ENCODE measurements at places on chromosomes 7 and 10.

GRCh38 chr10:75726522-75727483 lies 295.4 kb downstream of the LRMDA start:
- DNase-seq: no peak

DNA sequence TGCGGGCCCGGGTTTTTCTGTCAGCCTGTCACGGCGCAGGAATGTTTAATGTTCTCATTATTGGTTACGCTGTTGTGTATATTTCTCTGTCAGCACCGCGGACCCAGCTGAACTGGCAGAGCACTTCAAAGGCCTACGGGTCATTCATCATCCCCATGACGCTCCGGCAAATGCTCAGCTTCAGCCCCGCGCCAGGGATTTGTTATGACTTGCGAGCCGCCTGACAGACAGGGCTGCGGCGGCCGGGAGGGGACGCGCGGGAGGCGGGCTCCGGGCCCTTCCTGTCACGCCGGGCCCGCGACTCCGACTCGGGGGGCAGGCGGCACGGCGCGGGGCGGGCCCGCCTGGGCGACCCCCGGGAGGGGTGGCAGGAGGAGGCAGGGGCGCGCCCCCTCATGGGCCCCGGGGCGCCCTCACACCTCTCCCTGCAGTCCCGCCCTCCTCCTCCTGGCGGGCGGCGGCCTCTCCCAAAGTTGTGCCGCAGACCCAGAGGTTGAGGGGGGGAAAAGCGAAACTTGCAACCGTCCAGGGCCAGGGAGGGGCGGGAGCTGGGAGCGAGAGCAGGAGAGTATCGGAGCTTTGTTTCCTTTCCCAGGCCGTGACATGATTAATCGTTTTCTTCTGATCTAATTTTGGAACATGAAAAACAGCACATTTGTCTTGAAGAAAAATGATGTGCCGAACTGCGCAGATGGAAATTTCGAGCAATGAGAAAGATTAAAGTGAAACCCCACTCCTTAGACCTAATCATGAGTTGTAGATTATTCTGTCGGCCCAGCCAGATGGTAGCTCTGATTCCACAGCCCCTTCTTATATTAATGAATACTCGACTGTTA lies 59.3 kb upstream of the COMTD1 start:
- peak; percentile 48 for DNase-seq

GRCh38 chr10:67783606-67784294 lies 54.2 kb downstream of the DNAJC12 start:
- no peak for DNase-seq

DNA sequence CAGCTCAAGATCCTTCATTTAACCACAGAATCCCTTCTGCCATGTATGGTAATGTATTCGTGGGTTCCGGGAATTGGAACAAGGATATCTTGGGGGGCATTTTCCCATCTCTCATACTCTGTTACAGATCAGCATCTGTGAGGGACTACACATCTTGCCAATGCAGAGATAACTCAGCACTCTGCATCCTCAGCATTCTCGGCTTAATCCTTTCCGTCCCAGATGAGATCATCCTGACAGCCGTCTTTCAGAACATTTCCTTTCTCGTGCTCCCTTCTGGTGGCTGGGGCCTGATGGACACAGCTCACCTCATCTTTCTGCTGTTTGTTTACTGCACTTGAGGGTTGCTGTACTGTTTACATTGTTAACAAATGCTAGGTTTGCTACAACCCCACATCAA lies 25.3 kb downstream of the FKBP6 start:
- DNase-seq: no peak

- DNase-seq: no peak
These were observed 126.5 kb downstream of the FANK1 start for GRCh38 chr10:126022841-126023240.

DNA sequence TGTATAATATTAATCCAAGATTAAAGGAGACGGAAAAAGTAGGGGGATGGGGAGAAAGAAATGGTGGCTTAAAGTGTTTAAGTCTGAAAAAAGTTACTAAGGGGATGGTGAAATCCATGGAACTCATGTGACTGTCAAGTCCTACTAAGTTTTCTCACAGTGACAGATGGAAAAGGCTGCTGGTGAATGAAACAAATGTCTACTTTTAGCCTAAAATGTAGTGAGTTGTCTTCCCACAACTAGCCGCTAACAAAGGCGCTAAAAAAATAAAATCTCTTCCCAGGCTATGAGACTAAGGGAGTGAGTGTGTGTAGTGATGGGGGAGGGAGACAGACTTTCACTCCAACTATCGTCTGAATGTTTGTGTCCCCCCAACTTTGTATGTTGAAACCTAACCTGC lies 12.6 kb downstream of the VIM start:
- DNase-seq: no peak

- no peak for DNase-seq
These were observed 79.6 kb downstream of the BMPR1A start for GRCh38 chr10:86836044-86836443.

DNA sequence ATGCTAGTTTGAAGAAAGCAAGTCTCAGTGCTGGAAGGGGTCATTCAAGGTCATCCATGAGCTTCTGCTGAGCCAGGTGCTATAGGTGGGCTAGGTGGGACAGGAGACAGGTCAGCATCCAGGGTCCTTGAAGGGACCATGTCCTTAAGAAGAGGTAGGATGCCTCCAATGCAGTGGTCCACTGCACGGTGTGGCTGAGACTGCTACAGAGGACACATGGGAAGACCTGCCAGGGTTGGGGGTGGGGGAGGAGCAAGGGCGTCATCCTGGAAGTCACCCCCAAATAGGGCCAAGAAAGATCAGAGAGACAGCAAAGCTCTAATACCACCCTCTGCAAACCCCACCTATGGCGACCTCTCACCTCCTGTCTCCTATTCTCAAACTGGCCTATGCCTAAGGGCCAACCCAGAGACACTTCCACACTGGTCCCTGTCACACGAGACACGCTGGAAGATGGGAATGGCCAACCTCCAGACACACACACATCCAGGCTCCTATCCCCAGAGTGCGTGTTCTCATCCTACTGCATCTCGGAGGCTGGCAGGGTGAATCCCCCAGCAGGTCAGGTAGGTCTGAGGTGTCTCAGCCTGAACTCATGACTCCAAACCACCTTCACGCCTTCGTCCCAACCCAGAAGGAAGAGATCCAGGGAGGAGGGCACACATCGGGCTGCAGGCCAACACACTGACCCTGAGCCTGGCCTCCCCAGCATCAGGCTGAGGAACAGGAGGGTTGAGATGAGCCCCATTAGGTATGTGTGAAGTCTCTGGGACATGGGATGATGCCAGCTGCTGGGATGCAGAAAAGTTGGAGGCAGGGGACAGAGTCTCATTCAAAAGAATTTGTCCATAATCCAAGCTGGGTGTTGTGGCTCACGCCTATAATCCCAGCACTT lies 5.6 kb upstream of the PPP1R35 start:
- no peak for DNase-seq

DNA sequence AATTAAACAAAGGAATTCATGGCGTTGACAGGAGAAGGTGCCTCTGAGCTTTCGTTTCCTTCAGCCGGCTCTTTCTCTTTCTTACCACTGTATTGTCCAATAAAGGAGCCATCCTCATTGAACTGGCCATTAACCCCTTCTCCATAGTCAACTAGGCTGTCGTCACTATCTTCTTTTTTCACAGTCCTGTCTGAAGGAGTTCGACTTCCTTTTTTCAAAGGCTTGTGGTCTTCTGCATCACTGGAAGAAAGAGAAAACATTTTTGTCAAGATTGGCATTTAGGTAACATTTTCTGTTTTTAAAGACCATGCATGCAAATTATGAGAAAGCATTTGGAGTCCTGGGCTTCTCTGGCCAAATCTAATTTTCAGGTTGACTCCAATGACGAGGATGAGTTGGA lies 19.7 kb upstream of the LAMB4 start:
- no peak for DNase-seq

GRCh38 chr7:83931968-83932367 lies 262.6 kb downstream of the SEMA3A start:
- no peak for DNase-seq

- no peak for DNase-seq
These were observed 56.1 kb downstream of the SP8 start for GRCh38 chr7:20730611-20731010.

- no peak for DNase-seq
These were observed 11.2 kb upstream of the HTR5A start for GRCh38 chr7:155058896-155059295.

DNA sequence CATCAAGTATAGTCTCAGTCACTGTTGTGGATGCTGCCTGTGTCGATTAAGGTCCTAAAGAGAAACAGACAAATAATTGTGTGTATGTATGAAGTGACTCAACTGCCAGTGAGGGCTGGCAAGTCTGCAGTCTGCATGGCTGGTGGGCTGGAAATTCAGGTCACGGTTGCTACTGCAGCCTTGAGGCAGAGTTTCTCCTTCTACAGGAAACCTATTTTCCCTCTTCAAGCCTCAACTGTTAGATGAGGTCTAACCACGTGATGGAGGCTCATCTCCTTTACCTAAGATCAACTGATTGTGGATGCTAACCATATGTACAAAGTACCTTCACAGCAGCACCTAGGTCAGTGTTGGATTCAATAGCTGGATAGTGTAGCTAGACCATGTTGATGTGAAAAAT lies 29.9 kb downstream of the MBL2 start:
- no peak for DNase-seq

DNA sequence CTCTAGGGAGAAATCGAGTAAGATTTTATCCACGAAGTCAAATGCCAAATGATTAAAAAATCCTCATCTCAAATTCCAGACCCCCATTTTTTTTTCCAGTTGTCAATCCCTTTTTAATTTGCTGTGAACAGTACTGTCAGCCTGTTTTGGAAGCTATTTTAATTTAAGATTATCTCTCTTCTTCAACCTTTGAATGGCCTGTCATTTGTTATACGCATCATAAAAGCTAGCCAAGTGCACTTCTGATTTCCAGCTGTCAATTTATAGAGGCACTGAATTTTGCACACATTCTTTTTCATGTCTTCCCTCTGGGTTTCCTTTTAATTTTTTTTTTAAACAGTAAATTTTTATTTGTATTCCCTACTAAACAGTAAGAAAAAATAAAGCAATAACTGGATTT lies 336.4 kb upstream of the HGF start:
- no peak for DNase-seq

GRCh38 chr10:5265139-5265538 lies 68.5 kb downstream of the AKR1C4 start:
- DNase-seq: no peak

DNA sequence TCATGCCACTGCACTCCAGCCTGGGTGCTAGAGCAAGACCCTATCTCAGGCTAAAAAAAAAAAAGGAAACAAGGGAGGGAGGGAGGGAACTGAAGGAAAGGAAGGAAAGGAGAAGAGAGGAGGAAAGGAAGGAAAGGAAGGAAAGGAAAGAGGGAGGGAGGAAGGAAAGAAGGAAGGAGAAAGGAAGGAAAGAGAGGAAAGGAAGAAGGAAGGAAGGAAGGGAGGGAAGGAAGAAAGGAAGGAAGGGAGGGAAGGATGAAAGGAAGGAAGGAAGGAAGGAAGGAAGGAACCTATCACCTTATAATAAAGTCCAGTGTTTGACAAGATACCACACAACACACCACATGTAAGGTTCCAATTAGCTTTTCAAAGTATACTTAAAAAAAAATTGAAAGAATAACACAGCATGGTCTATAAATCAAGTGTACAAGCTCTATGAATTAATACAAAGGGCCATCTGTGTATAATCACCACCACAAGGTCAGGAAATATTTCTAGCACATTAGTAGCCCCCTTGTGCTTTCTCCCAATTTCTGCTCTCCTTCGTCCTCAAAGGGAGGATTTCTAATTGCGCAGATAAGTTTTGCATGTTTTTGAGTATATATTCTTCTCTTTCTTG lies 26.4 kb downstream of the RNF216 start:
- no peak for DNase-seq

- no peak for DNase-seq
These were observed 154.0 kb downstream of the SGMS1 start for GRCh38 chr10:50469778-50470193.

DNA sequence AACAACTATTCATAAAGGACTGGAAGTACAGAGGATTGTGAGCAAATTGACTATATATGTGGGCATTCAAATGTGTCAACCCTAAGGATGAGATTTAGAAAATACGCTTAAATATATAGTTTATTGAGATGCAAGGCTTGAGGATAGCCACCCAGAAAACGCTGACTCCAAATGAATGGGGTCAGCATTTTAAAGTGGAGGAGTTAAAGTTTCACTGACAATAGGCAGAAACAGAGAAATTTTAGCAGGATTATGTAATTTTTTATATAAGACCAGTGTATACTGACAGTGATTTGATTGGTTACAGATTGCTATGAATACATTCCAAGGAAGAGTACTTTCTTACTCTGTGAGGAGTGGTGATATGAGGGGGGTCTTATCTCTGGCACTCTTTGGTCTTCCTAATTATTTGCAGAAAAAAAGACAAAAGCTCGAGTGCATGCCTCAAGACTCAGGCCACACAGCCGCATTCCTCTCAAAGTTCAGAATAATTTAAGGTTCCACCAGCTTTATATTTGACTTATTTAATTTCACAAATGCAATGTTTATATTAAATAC lies 38.6 kb upstream of the ARL4A start:
- DNase-seq: no peak

- DNase-seq: no peak
These were observed 27.0 kb downstream of the LMOD2 start for GRCh38 chr7:123682690-123683089.

DNA sequence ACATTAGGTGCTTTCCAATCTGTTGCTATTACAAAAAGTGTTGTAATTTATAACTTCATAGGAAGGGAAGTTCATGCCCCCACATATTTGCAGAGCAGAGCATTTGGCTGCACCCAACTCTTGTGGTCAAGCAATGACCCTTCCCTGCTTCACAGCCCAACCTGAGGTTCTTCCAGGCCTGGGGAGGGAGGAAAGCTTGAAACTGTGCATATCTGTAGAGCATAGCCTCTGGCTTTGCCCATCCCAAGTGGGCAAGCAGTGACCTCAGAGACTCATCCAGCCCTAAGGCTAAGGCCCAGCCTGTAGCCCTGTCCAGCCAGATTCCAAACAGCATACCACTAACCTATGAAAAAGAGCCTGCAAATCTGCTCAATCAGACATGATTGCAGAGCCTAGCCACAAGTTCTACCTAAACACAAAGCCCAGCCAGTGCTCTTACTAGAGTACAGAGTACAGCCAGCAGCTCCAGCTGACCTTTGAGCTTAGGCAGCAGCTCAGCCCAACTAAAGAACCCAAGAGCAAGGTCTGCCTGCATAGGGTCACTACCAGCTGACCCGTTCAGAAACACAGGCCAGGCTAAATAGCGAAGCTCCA lies 14.4 kb upstream of the GSTK1 start:
- no peak for DNase-seq

- no peak for DNase-seq
These were observed 56.3 kb downstream of the IFIT5 start for GRCh38 chr10:89470628-89471027.

- DNase-seq: no peak
These were observed 18.3 kb upstream of the RHEB start for GRCh38 chr7:151537818-151538561.

Data from activated gamma-delta T cell treated with anti-CD3 and anti-CD28 coated beads, Interleukin-2, amount 50 U/mL, for 16 hours (primary cell).